ENCODE measurements at places on chromosomes 3 and 15.

GRCh38 chr3:52494886-52495495, at the start of gene STAB1:
Gene STAB1 (plus strand): TSS chr3:52495338. CDS start chr3:52495414, 76 bp downstream.
- DNase-seq: no peak

DNA sequence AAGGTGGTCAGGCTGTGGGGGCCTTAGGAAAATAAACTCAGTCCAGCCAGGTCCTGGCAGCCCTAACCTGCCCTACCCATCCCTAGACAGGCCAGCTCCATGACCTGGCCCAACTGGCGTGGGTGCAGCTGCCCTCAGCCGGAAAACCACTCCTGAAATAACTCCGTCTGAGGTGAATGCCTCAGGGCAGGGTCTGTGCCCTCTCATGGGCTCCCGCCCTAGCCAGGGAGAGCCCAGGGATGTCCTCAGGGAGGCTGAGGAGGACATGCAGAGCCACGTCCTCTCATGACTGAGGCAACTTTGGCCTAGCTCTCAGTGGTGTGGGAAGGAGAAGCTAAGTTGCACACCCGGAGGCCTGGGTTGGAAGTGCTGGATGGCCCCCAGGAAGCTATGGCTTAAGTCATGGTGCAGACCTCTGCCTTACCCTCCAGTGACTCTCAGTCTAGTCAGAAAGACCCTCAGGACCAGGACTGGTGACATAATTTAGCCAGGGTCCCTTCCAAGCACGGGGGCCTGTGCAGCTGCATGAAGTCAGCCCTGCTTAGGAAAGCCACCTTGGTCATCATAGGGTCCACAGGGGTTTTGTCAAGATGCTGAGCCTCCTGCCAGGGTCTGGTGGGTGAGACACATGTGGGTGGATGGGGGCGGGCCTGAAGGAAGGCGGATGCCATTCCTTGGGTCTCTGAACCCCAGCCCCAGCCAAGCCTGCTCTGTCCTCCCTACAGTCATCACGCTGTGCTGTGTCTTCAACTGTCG, 7.4 kb downstream of the TMIE start:
- no peak for DNase-seq

GRCh38 chr3:151197981-151198767, 4.8 kb downstream of the GPR171 start:
- no peak for DNase-seq

DNA sequence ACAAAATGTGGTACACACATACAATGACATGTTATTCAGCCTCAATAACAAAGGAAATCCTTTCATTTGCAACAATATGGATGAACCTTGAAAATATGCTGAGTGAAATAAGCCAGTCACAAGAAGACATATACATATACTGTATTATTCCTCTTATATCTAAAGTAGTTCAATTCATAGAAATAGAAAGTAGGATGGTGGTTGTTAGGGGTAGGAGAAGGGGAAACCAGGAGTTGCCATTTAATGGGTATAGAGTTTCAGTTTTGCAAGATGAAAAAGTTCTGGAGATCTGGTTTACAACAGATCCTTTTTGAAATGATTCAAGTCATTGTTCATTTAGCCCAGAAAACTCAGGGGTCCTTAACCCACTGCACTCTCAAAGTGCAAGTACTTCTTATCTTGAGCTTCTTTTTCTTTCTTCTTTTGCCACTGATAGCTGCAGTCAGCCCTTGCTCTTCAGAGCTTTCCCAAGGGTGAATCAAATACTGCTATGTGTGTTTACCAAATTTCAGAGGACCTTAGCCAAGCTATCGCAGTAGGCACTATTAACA, 208.0 kb upstream of the EOMES start:
- no peak for DNase-seq

- DNase-seq: no peak
Observed at GRCh38 chr15:63233667-63234423, 43.6 kb upstream of the APH1B start.

DNA sequence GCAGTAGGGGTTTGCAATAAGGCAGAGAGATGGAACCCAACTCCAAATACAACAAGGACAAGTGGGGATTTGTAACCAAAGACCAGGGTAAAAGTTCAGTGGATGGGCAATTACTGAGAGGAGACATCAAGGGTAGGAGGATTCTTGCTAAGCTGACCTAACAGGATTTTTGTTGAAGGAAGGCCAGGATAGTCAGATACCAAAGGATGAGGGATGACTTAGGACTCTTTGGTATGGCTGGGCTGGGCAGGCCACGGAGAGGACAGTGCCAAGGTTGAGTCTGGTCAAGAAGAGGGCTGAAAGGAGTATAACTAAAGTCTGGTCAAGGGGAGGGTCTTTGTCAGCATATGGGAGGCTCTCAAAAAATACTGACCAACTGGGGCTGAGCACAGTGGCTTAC, 85.3 kb upstream of the UBE2E2 start:
- DNase-seq: no peak

DNA sequence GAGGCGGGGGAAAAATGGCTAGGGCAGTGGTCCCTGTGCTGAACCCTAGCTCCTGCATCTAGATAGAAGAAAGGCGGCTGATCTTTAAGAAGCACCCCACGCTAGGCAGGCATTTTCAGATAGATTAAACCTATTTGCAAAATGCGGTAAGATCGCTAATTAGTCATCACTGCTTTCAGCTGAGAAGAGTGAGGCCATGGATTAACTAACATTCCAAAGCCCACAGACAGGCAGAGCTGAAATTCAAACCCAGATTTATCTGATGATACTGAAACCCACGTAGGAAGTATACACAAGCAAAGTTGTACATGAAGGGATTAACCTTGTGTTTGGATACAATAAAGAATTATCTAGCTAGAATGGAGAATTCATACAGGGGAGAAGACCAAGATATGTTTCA, 4.8 kb downstream of the ADPGK start:
- DNase-seq: no peak

- no peak for DNase-seq
Observed at GRCh38 chr15:89243046-89243690, 611 bp upstream of the FANCI start.

- DNase-seq: no peak
Observed at GRCh38 chr15:31442699-31443111, 116.1 kb downstream of the KLF13 start.

DNA sequence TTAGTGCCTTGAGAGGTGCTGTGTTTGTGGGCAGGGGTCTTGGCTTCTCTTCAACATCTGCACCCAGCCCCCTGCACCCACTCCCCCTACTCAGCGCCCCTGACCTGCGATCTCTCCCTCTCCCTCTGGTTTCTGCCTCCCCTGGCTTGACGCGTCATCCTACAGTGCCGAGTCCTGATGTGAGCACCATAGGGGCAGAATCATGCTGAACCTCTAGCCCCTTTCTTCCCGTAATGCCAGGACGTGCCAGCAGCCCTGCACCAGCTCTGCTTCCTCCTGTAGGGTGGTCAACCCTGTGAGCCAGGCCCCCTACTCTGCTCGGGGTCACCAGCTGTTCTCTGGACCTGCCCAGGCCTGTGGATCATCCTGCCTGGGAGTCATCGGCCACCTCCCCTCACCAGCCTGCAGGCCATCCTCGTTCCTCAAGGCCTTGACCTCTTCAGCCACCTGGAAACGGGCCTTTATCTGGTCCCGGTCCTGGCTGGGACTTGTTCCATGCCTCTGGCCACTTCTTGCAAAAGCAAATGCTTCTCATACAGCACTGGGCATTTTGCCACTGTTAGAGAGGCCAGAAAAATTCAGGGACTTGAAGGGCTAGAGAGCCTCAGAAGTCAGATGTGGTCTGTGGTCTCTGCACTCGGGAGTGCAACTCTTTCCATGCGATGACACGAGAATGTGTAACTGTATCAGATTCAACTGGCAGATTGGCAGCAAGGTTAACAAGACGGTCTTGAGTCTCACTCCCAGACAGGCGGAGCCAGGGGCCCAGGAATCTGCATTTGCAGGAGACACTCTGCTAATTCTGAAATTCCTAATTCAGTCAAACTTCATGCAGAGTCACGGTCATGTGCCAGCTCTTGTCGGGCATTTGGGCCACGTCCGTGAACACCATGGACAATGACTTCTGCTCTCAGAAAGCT, 16.7 kb upstream of the KLF15 start:
- DNase-seq: no peak

DNA sequence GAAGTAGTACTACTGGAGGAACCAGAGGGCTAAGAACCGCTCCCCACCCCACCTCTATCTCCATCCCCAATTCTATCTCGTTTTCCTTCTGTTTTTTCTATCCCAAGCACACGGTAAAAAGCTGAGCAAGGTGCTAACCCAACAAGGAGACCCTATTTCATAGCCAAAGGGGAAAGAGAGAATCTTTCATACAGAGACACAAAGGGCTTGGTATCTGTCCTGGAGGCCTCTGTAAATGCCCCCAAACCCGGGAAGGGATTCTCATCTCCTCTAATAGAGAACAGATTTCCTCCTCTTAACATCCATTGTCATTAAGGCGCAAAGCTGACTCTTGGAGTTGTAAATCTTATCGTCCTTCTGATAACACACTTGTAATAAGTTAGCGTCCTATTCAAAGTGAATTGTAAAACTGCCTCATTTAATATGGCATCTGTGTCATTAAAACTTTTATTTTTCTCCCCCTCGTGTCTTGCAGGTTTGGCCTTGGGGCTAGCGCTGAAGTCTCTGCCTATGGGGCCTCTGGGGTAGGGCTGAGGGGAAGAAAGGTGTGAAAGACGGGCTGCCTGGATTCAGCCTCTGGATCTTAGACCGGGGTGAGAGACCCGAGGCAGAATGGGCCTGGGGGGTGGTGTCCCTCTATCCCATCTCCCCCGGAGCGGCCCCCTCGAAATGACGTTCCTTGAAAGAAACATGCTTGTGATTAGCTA, 12.1 kb downstream of the NR2F2 start:
- no peak for DNase-seq

DNA sequence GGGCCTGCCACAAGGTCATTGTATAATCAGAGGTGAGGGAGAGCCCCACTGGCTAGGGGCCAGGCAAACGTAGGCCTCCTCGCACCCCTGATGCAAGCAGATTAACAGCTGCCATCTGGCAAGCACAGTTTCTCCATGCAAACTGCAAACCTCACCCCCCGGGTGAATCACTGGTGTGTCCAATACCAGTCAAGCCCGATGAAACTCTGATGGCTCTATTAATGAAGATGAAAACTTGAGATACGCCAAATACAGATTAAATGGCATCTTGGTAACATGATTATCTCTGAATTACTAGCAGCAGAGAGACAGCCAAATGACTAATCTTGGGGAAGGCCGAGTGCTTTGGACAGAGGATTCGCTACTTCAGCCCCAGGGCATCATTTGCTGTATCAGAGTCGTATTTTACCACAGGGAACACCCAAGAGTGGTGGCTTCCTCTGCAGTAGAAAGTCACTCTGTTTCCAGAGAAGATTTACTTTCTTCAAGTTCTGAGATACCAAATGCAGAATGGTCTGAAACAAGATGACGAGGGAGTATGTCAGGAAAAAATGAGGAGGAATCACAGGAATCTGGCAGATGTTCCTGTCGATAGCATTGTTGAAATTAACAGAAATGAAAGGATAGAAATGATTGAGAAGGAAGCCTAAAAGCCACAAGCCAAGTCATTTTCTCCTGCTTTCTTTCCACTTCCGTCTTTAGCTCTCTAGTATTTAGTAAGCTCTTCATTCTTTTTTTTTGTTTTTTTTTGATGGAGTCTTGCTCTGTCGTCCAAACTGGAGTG, 96.2 kb upstream of the NR2F2 start:
- DNase-seq: no peak

GRCh38 chr3:151410891-151411559, 26.5 kb upstream of the P2RY12 start:
- DNase-seq: no peak

DNA sequence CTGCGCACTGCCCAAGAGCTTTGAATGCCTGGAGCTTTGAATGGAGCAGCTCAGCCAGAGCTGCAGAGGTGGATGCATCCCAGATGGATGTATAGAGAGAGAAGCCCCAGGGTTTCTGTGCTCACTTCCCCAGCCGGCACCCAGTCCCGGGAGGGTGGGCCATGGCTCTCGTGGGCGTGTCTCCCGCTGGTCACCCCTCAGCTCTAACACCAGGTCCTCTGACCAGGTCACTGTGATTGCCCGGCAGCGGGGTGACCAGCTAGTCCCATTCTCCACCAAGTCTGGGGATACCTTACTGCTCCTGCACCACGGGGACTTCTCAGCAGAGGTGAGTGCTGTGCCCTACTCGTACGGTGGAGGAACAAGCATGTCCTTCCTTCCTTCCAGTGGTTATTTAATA, 10.7 kb downstream of the TMEM43 start:
- DNase-seq: no peak

GRCh38 chr3:184126006-184126405, 9.2 kb upstream of the EIF2B5 start:
- DNase-seq: no peak

DNA sequence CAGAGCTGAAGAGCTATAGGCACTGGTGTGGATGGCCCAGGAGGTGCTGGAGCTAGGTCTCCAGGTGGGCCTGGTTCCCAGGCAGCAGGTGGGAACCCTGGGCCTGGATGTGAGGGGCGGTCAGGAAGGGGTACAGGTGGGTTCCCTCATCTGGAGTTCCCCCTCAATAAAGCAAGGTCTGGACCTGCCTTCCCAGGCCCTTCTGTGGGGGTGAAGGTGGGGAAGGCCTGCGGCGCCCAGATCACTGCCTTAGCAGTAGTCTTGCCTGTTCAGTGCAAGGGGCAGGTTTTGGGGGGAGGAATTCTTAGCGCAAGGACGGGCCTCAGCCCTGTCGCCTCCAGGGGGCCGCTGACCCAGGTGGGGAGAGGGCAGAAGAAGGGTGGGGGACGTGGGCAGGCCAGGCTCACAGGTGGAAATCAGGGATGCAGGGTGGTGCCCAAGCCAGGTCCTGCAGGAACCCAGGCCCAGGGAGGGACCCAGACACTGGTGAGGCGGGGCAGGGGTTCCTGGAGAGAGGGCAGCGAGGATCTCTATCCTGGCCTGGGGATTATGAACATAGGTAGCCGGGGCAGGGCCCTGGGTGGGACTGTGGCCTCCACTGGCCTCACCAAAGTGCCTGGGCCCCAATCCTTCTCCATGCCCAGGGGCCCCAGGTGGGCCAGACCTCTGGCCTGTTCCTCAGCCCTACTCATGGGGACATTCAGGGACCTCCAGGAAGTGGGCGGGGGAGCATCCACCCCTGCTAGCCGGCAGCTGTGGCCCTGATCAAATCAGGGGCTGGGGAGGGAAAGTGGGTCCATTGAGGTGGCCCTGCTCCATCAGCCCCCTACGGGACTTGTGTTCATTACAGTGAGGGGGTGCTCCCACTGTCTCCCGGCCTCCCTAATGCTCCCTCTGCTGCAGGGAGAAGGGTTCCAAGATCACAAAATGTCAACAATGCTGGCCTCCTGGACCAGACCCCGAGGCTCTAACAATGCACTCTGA, 25.3 kb downstream of the HDAC11 start:
- DNase-seq: no peak

GRCh38 chr3:127022849-127023248, 39.9 kb downstream of the PLXNA1 start:
- no peak for DNase-seq

DNA sequence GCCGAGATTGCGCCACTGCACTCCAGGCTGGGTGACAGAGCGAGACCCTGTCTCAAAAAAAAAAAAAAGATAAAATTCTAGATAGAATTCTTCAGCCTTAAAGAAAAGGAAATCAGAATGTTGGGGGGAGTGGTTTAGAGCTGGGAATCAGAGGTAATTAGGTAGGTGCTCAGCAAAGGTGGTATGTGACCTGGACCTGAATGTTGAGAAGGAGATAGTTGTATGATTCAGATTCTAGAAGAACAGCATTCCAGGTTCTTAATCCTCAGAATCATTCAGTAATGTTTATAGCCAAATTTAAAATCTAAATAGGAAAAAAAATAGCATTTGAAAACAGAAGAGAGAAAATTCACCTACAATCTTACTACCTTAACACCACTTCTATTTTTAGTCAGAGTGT, 71.3 kb upstream of the UBE2E1 start:
- no peak for DNase-seq
